CD8-positive, alpha-beta memory T cell (primary cell): ENCODE measurements at places on chromosomes 2 and 18. TPM values are rescaled to one million over a fixed set of nuclear protein-coding genes. Genes with fewer than 3 reads are reported as not detected.

DNA sequence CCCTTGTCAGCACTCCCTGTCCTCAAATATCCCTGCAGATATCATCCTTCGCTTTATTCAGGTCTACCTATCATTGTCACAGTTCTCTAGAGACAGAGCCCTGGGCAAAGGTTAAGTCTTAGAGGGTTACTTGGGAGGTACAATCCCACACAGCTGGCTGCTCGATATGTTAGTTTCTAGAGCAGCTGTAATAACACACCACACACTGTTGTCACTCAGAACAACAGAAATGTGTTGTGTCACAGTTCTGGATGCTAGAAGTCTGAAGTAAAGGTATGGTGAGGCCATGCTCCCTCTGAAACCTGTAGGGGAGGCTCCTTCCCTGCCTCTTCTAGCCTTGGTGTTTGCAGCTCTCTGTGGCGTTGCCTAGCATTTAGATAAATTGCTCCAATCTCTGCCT lies 9.9 kb upstream of the RAPGEF4 start:
- no peak for DNase-seq
- no peaks in the 10 kb centered on the region for H3K27me3 ChIP-seq
- no peak overlapping the region for H3K4me3 ChIP-seq
- H3K4me1 ChIP-seq, result no peaks in the 10 kb centered on the region

Gene STEAP3
- 0.22 TPM for total RNA-seq

Gene LIPG
- total RNA-seq, result not detected

GRCh38 chr18:35174093-35174731 lies 66.6 kb upstream of the ZNF397 start:
- H3K4me3 ChIP-seq, result no peak overlapping the region
- no peaks in the 10 kb centered on the region for H3K36me3 ChIP-seq
- H3K27ac ChIP-seq, result no peak overlapping the region
- peaks cover 5% of the 10 kb centered on the region for H3K4me1 ChIP-seq
- no peaks in the 10 kb centered on the region for H3K27me3 ChIP-seq

- peak; percentile 83 for DNase-seq
- H3K4me3 ChIP-seq, result peak overlapping the region; percentile 87
- no peaks in the 10 kb centered on the region for H3K27me3 ChIP-seq
- peaks cover 19% of the 10 kb centered on the region for H3K36me3 ChIP-seq
- peaks cover 47% of the 10 kb centered on the region for H3K4me1 ChIP-seq
- H3K27ac ChIP-seq, result peak overlapping the region; percentile 98
Measured at GRCh38 chr2:136118819-136119716, 1.1 kb upstream of the CXCR4 start.

Gene MYOM1
- total RNA-seq, result 1.2 TPM

Gene KIAA2012
- total RNA-seq, result not detected

DNA sequence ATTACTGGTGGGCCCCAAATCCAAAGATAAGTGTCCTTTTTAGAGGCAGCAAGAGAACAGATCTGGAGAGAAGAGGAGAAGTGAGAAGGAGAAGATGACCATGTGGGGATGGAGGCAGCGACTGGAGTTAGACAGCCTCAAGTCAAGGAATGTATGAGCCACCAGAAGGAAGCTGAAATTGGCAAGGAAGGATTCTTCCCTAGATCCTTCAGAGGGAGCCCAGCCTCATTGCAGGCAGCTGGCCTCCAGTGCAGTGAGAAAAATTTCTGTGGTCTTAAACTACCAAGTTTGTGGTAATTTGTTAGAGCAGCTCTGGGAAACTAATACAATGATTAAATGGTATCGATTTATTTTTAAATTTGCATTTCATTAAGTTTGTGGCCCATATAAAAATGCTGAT lies 167.9 kb downstream of the NCKAP5 start:
- H3K4me3 ChIP-seq, result no peak overlapping the region
- DNase-seq, result no peak
- no peaks in the 10 kb centered on the region for H3K27me3 ChIP-seq
- H3K4me1 ChIP-seq, result no peaks in the 10 kb centered on the region
- H3K27ac ChIP-seq, result no peak overlapping the region
- H3K36me3 ChIP-seq, result no peaks in the 10 kb centered on the region
